ENCODE measurements at places on chromosomes 4 and X.

DNA sequence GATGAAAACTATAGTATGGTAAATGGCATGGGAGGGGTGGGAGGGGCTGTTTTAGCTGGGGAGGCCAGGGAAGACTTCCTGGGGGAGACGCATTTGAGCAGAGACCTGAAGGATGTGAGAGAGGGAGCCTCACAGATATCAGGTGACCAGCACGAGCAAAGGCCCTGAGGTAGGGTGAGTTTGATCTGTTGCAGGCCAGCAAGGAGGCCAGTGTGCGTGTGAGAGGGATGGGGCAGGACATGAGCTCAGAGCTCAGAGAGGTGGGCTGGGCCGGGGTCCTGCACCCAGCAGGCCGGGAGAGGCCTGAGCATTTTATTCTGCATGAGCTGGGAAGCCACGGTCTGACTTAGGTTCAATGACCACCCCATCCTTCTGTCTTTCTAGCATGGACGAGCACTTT is 80.0 kb downstream of the PPP2R2C start:
- no peak for DNase-seq
- H3K27me3 ChIP-seq, result peaks cover 16% of the 10 kb centered on the region
- H3K4me3 ChIP-seq, result no peak overlapping the region
- no peak overlapping the region for H3K27ac ChIP-seq
- H3K36me3 ChIP-seq, result no peaks in the 10 kb centered on the region

DNA sequence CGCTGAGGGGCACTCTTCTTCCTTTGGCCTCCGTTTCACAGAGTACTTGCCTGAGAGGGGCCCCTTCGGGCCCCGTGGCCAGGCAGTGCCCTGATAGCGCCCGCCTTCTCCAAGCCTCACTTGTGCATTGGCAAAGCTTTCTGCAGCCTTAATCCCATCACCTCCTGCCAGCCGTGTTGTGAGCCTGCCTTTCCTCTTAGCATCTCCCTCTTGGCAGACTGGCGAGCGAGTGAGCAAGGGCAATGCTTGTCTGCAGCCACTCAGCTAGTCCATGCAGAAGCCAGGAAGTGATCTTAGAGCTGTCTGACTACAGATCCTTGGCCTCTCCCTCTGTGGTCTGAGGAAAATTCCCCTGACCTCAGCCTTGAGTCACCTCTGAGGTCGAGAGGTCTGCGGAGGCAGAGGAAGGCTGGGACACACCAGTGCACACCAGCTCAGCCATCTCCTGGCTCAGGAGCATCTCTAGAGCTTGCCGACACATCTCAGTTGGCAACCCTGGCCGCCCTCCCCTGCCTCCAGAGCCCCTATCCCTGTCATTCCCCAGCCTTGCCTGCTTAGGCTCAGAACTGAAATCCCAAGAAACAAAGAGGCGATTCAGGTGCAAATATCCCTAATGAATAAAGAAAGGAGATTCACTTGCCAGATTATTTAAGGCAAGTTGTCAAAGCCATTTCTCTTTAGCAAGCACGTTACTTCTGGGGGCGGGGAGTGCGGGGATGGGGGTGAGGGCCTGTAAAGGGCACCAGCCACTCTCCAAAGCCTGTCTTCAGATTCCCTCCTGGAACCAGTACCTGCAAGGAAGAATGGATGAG is 143.5 kb upstream of the MAMLD1 start:
- peak; percentile 59 for DNase-seq
- H3K27ac ChIP-seq, result no peak overlapping the region
- H3K4me1 ChIP-seq, result no peaks in the 10 kb centered on the region
- H3K27me3 ChIP-seq, result no peaks in the 10 kb centered on the region
- H3K4me3 ChIP-seq, result no peak overlapping the region

GRCh38 chr4:81466841-81467671 is 4.7 kb downstream of the RASGEF1B start:
- H3K4me1 ChIP-seq, result peaks cover 9% of the 10 kb centered on the region
- peaks cover 35% of the 10 kb centered on the region for H3K27me3 ChIP-seq
- H3K4me3 ChIP-seq, result no peak overlapping the region
- no peaks in the 10 kb centered on the region for H3K36me3 ChIP-seq
- DNase-seq, result peak; percentile 76
- no peak overlapping the region for H3K27ac ChIP-seq

- no peaks in the 10 kb centered on the region for H3K27me3 ChIP-seq
- no peak overlapping the region for H3K4me3 ChIP-seq
- H3K36me3 ChIP-seq, result no peaks in the 10 kb centered on the region
- peaks cover 31% of the 10 kb centered on the region for H3K4me1 ChIP-seq
- DNase-seq, result peak; percentile 80
Observed at GRCh38 chrX:112636951-112637581, 42.7 kb downstream of the LHFPL1 start.

- H3K27ac ChIP-seq, result peak overlapping the region; percentile 60
- peaks cover 15% of the 10 kb centered on the region for H3K4me1 ChIP-seq
- 0 out of 2 replicates have a peak overlapping the region, but pooled peaks have one; percentile 10 for H3K4me3 ChIP-seq
- H3K27me3 ChIP-seq, result no peaks in the 10 kb centered on the region
- DNase-seq, result peak; percentile 96
- no peaks in the 10 kb centered on the region for H3K36me3 ChIP-seq
Observed at GRCh38 chr4:113784497-113785250, 23.1 kb upstream of the CAMK2D start.
